ENCODE measurements at places on chromosomes 6 and 20. TPM values are rescaled to one million over a fixed set of nuclear protein-coding genes. Genes with fewer than 3 reads are reported as not detected.

DNA sequence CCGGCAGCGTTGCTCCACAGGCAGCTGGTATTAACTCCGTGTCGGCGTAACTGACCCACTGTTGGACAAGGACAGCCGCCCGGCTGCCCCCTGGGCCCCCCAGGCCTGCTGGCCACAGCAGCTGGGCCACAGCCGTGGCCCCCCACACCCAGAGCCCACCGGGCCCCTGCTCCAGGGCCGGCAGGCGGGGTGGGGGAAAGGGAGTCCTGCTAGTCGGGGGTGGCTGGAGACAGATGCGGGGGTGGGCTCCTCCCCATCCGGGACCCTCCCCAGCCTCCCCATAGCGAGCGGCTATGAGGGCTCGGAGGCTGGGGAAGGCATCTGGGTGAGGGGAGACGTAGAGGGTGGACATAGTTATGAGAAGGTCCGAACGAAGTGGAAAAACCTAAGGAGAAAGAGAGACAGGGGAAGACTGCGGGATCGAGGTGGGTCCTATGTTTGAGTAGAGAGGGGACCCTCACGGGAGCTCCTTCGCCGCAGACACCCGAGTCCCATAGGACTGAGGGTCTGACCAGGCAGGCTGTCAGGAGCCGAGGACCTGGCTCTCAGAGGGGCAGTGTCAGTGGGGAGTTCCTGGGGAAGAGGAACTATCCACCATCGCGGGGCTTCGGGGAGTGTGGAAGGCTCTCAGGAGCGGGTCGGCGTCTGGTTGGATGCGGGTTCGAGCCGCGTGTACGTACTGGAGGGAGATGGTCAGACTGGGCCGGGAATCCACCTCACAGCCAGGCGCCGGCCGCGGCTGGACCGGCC, 511 bp downstream of the VARS1 start:
- no peaks in the 10 kb centered on the region for H3K4me1 ChIP-seq
- DNase-seq: no peak
- no peaks in the 10 kb centered on the region for H3K27me3 ChIP-seq
- peaks cover 15% of the 10 kb centered on the region for H3K36me3 ChIP-seq

GRCh38 chr6:44676826-44677433, 289.4 kb downstream of the CDC5L start:
- no peak overlapping the region for H3K4me3 ChIP-seq
- no peaks in the 10 kb centered on the region for H3K4me1 ChIP-seq
- H3K27ac ChIP-seq: no peak overlapping the region
- no peaks in the 10 kb centered on the region for H3K36me3 ChIP-seq
- peaks cover 52% of the 10 kb centered on the region for H3K27me3 ChIP-seq
- no peak for DNase-seq

ZNF337 gene
- polyA plus RNA-seq: 10.4 TPM

BMP6 gene
- polyA plus RNA-seq: 0.19 TPM

GRCh38 chr6:40196135-40196518, 261.9 kb upstream of the MOCS1 start:
- no peak overlapping the region for H3K4me3 ChIP-seq
- no peaks in the 10 kb centered on the region for H3K27me3 ChIP-seq
- no peaks in the 10 kb centered on the region for H3K36me3 ChIP-seq
- H3K27ac ChIP-seq: no peak overlapping the region
- no peaks in the 10 kb centered on the region for H3K4me1 ChIP-seq

DNA sequence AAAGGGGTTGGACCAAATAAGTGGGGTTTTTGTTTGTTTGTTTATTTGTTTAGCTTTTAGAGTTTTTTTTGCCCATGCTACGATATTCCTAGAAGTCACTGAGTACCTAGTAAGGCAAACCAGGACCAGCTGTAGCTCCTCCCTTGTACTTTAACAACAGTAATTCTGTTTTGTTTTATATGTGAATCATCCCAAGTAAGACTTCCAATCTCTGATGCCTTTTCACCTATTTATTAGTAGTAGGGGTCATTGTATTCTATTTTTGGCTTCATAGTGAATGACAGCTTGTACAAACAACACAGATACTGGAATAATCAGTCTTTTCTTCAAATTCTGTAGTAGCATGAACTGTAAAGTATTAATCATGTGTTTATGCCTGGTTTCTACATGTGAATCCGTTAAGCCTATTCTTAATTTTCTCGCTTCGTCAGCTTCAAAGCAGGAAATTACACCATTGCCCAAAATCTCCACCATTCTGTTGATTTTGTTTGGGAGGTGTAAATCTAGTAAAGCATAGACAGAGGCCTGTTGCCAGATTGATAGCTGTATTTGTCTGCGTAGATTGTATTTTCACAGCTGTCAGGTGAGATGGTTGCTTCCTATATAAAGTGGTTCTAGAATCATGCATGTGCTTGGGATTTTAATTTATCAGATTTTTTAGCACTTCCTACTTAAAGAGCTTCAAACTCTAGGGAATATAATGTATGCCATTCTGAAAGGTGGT, 151.5 kb upstream of the FLRT3 start:
- H3K36me3 ChIP-seq: no peaks in the 10 kb centered on the region
- H3K4me1 ChIP-seq: no peaks in the 10 kb centered on the region
- H3K4me3 ChIP-seq: no peak overlapping the region
- DNase-seq: no peak

DNA sequence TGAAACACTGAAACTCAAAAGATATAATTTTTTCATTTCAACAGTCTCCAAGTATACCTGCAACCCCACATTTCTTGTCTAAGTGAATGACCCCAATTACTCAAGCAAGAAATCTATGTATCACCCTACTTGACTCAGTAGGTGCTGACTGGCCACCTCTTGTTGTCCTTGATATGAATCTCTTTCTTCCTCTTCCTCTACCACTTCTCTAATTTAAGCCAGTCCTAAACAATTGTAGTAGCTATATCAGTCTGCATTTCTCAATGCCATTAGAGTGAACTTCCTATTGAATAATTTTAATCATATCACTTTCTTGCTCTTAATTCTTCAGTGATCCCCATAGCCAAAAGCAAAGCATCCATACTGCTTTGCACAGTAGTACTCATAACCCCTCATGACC, 93.2 kb downstream of the NKAIN2 start:
- H3K27me3 ChIP-seq: no peaks in the 10 kb centered on the region
- no peak overlapping the region for H3K4me3 ChIP-seq
- DNase-seq: no peak
- no peak overlapping the region for H3K27ac ChIP-seq
- H3K4me1 ChIP-seq: no peaks in the 10 kb centered on the region
- H3K36me3 ChIP-seq: no peaks in the 10 kb centered on the region

C6orf118 gene
- not detected for polyA plus RNA-seq

SNAP25 gene
- polyA plus RNA-seq: 2.0 TPM

DNA sequence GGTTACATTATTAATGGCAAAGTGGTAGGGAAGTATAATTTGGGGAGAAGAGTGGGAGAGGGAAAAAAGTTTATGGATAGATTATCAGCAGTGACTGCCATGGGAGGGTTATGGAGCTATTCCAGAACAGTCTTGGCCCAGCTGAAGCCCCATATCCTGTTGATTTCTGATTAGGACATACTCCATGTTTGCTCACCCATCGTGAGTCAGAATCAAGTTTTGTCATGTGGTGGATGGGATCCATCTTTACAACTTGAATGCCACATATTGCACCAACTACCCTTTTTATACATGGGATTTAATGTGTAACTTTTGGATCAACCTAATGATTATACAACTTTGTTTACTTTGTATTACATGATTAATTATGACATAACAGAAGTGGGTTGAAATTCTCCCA, 217.0 kb downstream of the HAO1 start:
- no peaks in the 10 kb centered on the region for H3K4me1 ChIP-seq
- no peak overlapping the region for H3K27ac ChIP-seq
- no peaks in the 10 kb centered on the region for H3K27me3 ChIP-seq
- H3K4me3 ChIP-seq: no peak overlapping the region
- no peaks in the 10 kb centered on the region for H3K36me3 ChIP-seq
- no peak for DNase-seq

GRCh38 chr6:149964308-149965193, 808 bp downstream of the ULBP1 start:
- peaks cover 2% of the 10 kb centered on the region for H3K4me1 ChIP-seq
- peaks cover 57% of the 10 kb centered on the region for H3K27me3 ChIP-seq
- no peaks in the 10 kb centered on the region for H3K36me3 ChIP-seq
- DNase-seq: peak; percentile 16
- peak overlapping the region; percentile 53 for H3K4me3 ChIP-seq

GRCh38 chr6:170164271-170164900, 126.5 kb downstream of the DLL1 start:
- H3K4me3 ChIP-seq: no peak overlapping the region
- DNase-seq: no peak
- H3K4me1 ChIP-seq: no peaks in the 10 kb centered on the region

HAO1 gene
- polyA plus RNA-seq: not detected

GRCh38 chr20:51616060-51616459, 73.5 kb upstream of the NFATC2 start:
- DNase-seq: no peak
- H3K4me1 ChIP-seq: no peaks in the 10 kb centered on the region
- peaks cover 18% of the 10 kb centered on the region for H3K36me3 ChIP-seq
- no peaks in the 10 kb centered on the region for H3K27me3 ChIP-seq

DNA sequence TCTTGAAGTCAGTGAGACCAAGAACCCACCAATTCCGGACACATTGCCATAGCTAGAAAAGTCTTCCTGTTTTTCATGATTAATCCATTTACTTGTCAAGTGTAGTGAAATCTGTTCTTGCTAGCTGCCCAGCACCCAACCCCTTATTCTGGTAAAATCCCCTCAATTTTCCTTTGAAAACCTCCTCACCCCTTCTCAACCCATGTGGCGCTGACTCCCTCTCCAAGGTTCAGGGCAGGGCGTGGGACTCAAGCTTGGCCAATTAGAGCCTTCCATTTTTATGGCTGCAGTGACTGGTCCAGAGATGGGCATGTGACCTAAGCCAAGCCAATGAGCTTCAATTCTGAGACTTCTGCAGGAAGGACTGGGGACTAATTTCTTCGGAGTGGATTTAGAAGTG, 9.8 kb upstream of the ZBP1 start:
- no peak for DNase-seq
- H3K4me3 ChIP-seq: no peak overlapping the region
- H3K36me3 ChIP-seq: no peaks in the 10 kb centered on the region
- peaks cover 3% of the 10 kb centered on the region for H3K27me3 ChIP-seq
- H3K4me1 ChIP-seq: peaks cover 4% of the 10 kb centered on the region

KCNG1 gene
- 54.6 TPM for polyA plus RNA-seq

DUSP15 gene
- not detected for polyA plus RNA-seq

GRCh38 chr6:95685822-95686221, 108.5 kb downstream of the MANEA start:
- no peak for DNase-seq
- H3K36me3 ChIP-seq: no peaks in the 10 kb centered on the region
- no peaks in the 10 kb centered on the region for H3K4me1 ChIP-seq
- no peak overlapping the region for H3K27ac ChIP-seq
- no peak overlapping the region for H3K4me3 ChIP-seq

NKX2-2 gene
- not detected for polyA plus RNA-seq

DPPA5 gene
- polyA plus RNA-seq: not detected

GRCh38 chr20:53444401-53445149, 149.1 kb downstream of the ZNF217 start:
- H3K27me3 ChIP-seq: peaks cover 2% of the 10 kb centered on the region
- H3K27ac ChIP-seq: no peak overlapping the region
- H3K4me3 ChIP-seq: no peak overlapping the region
- no peaks in the 10 kb centered on the region for H3K4me1 ChIP-seq

BPIFB4 gene
- not detected for polyA plus RNA-seq
